ENCODE measurements at places on chromosomes 1 and 21.
A peak's percentile ranks its signal among the peaks of the same experiment; 100 is the strongest.

DNA sequence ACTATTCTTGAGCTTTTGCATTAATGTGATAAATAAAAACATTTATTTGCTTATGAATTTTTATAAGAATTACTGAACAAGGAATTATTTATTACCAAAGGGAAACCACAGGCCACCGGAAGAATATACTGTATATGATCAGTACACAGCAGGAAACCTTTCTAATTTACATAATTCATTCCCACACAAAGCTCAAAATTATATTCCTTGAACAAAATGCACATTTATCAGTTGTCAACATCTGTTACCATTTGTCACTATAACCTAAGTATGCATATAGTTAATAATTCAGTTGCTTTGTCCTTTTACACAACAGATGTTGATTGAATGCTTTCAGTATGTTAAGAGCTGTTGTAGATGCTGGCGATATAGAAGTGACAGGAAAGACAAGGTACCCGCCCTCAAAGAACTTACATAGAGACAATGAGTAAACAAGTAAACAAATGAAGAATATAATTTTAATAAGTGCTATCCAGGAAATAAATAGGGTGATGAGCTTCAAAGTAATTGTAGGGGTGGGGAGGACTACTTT lies 27.2 kb downstream of the VPS45 start:
- no peak for DNase-seq

- no peak for DNase-seq
Measured at GRCh38 chr1:202270871-202271326, 70.8 kb downstream of the UBE2T start.

- no peak for DNase-seq
Measured at GRCh38 chr21:34520764-34521508, 8.9 kb upstream of the KCNE1 start.

GRCh38 chr1:194331758-194332157 lies 1145.3 kb upstream of the B3GALT2 start:
- DNase-seq, result no peak

DNA sequence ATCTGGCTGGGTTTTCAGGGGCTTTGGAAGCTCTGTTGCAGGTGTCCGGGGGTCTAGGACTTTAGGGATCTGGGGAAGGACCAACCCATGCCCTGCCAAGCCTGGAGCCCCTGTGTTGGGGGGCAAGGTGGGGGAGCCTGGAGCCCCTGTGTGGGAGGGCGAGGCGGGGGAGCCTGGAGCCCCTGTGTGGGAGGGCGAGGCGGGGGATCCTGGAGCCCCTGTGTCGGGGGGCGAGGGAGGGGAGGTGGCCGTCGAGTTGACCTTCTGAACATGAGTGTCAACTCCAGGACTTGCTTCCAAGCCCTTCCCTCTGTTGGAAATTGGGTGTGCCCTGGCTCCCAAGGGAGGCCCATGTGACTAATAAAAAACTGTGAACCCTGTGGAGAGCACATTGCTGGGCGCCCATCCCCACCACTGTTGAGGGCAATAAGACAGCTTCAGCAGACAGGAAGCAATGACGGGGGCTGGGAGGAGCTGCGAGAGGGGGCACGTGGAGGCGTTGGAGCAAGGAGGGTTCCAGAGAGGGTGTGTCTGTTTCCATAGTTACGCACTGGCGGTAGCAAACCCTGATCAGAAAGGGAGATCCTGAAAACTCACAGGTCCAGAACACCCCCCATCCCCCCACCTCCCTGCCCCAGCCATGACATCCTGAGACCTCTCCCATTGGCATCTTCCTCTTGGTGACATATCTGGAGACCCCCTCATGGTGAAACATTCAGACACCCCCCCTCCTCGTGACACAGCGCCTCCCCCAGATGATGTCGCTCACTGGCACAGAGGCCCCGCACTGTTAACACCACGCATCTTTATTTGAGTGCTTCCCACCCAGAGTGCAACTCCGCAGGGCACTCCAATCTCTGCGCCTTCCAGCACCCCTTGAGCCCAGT lies 8.4 kb downstream of the MYBPH start:
- DNase-seq, result no peak

GRCh38 chr1:77584884-77585283 lies 97.6 kb downstream of the ZZZ3 start:
- no peak for DNase-seq

DNA sequence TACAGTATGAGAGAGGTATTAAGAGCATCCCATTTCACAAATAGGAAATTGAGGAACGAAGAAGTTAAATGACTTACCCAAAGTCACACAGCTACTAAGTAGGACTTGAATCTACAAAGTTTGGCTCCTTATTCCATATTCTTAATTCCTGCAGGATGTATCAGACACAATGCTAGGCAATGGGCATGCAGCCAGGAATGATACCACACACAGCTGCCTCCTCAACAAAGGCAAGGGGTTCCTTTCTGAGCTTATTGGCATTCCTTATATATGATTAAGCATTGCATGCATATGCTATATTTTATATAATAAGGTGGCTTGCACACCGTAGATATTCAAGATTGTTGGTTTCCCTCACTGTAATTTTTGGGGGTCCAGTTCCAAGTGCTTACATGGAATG lies 34.2 kb upstream of the JUN start:
- DNase-seq, result no peak

- DNase-seq, result peak; percentile 66
Measured at GRCh38 chr1:101379950-101380349, 143.1 kb downstream of the S1PR1 start.

DNA sequence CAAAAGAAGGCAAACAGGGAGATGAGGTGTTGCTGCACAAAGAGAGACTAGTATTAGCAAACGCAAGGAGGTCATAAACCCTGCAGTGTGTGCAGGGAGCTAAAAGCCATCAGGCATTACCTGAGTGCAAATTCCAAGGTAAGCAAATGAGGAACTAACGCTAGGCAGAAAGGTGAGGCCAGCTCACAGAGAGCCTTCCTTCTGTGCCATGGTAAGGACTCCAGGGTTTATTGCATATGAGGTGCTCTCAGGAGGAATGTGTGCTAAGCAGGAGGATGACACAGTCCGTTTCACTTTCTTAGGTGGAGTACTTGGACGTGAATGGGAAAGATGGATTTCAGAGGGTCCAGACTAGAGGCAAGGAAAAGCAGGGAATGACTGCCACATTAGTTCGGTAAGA lies 44.6 kb upstream of the MYBPHL start:
- no peak for DNase-seq

DNA sequence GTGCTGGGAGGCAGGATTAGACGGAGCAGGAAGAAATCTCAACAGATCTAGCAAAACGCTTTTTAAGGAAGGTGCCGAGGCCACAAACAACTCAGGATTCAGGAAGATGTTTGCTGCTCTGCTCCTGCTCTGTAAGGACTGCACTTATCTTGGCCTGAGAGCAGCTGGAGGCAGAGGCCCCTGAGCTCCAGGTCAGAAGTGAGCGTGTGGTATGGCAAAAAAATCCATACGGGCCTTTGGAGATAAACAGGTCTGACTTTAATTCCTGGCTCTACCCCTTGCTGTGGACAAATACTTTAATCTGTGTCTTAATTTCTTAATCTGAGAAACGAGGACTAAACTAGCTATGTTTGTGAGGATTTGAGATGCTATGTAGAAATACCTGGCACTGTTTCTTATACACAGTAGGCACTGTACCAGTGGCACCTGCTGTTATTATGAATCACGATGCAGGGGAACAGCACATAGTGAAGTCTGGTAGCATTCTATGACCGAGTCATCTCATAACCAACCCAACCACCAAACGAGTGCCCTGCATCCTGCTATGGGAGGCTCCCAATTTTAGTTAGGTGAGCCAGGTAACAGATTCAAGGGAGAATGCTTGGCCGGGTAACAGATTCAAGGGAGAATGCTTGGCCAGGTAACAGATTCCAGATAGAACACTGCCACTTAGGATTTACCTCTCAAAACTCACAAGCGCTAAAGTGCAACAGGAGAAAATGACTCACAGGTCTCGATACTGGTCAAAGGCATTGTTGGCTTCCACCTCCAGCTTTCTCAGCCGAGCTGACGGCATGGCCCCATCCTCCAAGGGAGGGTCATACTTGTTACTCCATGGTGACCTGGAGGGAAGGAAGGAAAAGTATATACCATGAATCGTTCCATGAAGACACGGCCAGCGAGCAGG lies 65.9 kb downstream of the SLC66A1 start:
- no peak for DNase-seq
